Sciatic nerve (tissue), 2 donors: ENCODE measurements at places on chromosomes 1 and 21. TPM values are rescaled to one million over a fixed set of nuclear protein-coding genes. Genes with fewer than 3 reads are reported as not detected.
A peak's percentile ranks its signal among the peaks of the same experiment; 100 is the strongest.

- DNase-seq, result no peak
Observed at GRCh38 chr1:83872515-83872914, 126.4 kb downstream of the TTLL7 start.

GRCh38 chr1:226702318-226702956, 36.6 kb downstream of the ITPKB start:
- no peak for DNase-seq

- peak; percentile 47 for DNase-seq
Observed at GRCh38 chr1:26154750-26155149, 4.1 kb upstream of the FAM110D start.

DNA sequence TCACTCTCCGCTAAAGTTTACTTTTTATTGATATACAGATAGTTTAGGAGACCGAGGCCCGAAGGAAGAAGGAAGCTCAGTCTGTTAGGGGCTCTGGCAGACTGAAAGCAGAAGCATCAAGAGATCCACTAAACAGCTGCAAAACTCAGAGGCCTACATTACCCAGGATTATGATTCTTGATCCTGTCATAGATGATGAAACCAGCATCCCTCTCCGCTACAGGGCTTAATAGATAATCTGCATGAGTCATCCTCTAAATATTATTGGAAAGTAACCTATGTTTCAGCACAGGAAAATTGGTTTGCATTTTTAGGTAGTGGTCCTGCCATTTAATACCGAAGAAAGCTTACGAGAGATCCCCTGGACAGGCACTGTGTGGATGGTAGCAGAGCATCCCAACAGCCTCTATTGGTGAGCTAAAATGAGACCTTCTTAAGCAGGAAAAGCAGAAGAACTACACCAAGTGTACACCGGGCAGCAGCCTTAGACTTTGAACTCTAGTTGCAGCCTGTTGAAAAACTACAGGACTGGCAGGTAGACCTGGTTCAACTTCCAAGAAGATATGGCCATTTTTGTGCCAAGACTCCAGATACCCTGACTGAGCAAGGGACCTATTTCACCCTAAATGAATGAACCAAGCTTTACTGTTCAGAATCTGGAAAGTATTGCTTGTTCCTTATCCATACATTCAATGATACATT, 6.8 kb downstream of the CASQ2 start:
- no peak for DNase-seq

DNA sequence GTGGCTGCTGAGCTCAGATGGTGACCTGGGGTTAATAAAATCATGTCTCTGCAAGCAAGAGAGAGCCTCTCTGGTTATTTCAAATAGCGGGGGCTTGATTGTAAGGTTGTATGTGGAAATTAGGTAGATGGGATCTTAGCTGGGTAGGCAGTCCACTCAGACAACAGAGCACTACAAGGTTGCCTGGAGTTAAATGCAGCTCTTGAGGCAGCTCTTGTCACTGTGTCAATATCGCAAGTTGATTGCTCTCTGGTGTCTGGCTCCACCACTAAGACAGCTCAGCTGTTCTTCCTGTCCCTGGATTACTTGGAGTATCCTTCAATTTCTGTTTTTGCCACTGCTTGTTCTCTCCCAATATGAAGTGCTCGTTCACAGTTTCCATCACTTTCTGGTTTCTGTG, 93.8 kb downstream of the C21orf91 start:
- DNase-seq, result no peak

DNA sequence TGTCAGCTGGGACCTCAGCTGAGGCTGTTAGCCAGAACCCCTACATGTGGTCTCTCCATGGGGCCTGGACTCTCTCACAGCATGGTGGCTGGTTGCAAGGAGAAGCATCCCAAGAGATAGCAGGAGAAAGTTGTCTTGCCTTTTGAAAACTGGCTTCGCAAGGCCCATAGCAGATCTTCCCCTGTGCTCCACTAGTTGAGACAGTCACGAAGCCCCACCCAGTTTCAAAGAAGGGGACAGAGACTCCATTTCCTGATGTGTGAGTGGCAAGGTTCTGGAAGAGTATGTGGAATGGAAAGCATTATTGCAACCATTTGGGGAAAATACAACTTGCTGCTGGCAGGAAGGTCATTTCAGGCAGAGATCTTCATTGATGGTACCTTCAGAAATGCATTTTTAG, 7.5 kb upstream of the CSRP1 start:
- no peak for DNase-seq

GRCh38 chr1:169081503-169082123, 24.9 kb upstream of the ATP1B1 start:
- no peak for DNase-seq

GRCh38 chr1:31421371-31422040, 8.5 kb downstream of the SERINC2 start:
- DNase-seq, result no peak

DNA sequence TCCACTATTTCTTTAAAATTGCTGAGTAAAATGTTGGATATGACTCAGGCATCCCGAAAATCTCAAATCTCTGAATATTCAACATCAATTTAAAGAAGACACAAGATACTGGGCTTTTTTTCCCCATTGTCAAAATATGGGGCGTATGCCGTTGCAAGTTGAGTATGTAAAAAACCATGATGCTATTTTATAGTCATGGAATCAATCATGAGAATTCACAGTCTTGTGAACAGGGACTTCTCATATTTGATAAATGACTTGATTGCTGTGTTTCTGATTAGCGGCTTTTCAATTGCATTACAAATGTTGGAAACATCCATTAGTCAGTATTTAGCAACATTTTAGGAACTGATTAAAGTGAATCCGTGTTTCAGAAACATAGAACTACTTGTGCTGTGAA, 45.3 kb downstream of the SETD4 start:
- no peak for DNase-seq

DNA sequence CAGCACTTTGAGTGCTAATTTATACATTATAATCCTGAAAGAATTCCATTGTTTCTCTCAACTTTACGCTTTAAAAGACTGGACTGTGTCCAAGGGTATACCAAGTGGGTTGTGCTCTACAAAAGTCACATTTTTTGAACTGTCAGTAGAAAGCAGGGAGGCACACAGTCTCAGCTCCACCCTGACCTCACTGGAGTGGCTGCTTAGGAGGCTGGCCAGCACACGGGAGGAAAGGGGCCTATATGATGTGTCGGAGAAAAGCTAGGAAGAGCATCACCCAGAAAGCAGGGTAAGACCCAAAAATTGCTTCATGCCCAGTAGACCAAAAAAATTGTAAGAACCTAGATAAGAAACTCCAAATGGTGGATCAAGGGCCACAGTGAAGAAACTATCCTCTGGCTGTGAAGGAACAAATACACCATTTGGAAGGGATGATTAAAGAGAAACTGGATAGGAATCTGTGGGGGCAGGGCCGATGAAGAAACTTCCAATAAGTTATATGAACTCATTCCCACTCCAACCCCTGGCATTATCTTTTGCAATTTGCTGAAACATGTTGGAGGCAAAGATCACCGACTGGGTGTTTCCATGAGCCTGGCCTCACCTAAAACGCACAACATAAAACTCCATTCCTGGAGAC, 1.9 kb downstream of the S100A10 start:
- no peak for DNase-seq

GRCh38 chr21:38487901-38488639, 10.2 kb downstream of the ERG start:
- no peak for DNase-seq

DNA sequence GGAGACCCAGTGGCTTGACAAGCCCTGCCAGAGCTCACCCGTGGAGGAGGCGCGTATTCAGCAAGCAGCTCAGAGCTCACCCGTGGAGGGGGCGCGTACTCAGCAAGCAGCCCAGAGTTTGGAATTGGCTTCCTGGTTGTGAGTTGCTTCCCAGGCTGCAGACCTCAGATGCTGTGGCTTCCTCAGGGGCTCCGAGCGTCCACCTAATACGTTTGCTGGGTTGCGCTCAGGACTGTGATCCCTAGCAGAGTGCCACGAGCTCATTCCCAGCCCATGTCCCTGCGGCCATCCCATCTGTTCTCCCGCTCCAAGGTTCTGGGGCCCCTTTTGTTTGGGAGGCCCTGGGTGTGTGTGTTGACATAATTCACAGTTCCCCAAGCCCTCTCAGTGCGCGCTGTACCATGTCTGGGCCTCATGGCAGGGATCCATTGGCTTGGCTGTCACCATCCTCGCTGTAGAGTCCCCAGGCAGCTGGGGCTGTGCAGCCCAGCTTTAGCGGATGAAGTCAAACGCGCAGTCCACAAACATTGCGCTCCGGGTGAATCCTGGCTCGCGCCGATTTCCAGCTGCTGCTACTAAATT, 3.6 kb downstream of the AJAP1 start:
- no peak for DNase-seq

The KPRP gene
- not detected for total RNA-seq
